Fibroblast of skin of left quadriceps (primary cell): ENCODE measurements at places on chromosomes 2 and 18.

DNA sequence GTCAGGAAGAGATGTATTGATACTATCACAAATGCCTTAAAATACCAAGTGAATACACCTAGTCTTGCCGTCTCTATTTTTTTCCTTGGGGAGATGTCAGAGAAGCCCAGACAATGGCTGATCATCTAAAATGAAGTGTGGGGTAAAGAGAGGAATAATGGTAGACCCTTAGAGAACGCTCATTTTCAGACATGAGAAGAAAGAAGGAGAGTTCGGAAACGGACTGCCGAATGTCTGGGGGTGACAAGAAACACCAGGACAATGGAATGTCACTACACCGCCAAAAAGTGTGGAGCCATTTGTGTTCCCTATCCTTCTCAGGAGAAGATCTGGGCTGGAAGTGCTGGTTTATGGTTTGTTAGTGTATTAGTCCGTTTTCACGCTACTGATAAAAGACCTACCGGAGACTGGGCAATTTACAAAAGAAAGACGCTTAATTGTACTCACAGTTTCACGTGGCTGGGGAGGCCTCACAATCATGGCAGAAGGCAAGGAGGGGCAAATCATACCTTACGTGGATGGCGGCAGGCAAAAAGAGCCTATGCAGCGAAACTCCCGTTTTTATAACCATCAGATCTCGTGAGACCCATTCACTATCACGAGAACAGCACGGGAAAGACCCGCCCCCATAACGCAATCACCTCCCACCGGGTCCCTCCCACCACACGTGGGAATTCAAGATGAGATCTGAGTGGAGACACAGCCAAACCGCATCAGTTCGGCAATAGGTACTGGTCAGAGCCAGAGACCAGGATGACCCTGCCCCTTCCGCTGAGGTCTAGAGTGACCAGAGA lies 743.7 kb downstream of the GALR1 start:
- DNase-seq, result no peak

DNA sequence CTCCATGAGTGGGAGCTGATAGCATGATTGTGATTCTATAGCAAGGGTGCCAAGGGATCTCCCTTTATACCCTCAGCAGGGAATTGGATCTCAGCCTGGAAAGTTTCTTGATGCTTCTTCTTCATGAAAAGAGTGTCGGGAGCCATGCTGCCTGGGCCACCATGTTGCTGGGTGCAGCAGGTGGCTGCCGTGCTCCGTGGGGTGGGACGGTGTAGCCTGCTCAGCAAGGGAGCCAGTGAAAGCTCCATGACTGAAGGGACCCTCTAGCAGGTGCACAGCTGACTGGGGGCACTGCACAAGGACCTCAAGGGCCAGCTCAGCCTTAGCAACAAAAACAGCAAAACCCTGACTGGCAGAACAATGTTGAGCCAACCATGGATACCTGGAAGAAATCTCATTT lies 368.9 kb upstream of the HS6ST1 start:
- DNase-seq, result no peak

DNA sequence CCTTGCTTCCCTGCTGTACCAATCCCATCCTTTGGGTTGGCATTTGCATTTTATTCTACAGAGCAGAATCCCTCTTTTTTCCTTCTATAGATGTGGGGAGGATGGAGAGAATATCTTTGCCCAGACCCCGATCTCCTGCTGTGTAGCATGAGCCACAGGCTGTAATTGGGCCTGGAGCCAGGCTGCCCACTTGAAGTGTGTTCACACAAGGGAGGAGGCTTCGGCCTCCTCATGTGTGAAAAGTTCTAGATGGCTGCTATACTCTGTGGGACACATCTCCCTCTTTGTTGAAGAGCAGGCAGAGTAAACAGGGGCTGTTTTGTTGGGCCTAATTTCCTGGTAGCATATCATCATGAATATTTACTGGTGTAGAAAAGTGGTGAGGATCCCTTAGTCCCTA lies 126.3 kb downstream of the XRCC5 start:
- DNase-seq, result no peak

DNA sequence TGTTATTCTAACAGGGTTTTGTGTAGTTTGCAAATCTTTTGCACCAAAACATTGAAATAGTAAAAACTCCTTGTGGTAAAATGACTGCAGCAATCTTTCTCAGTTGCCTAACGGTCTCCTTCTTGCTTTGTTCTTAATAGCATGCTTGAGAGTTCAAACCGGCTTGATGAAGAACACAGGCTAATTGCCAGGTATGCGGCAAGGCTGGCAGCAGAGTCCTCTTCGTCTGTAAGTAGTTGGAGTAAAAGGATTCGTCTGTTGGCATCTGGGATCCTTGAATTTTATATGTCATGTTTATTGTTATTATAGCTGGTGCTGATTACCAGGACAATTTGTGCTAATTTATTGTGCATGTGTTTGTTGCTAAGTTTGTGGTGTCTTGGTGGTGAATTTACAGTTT lies 138.1 kb downstream of the DTNA start:
- DNase-seq, result no peak

- no peak for DNase-seq
These were observed 655.5 kb upstream of the ID2 start for GRCh38 chr2:8026381-8026780.

DNA sequence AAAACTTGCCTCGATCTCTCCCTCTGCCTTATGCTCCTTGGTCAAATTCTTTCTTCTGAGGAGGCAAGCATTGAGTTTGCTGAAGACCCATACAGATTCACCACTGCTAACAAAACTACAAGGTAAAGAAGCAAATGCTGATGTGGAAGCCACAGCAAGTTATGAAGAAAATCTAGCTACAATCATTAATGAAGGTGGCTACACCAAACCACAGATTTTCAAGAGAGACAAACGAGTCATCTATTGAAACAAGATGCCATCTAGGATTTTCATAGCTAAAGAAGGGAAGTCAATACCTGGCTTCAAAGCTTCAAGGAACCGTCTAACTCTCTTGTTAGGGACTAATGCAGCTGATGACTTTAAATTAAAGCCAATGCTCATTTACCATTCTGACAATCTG lies 203.2 kb downstream of the METTL4 start:
- DNase-seq, result no peak

DNA sequence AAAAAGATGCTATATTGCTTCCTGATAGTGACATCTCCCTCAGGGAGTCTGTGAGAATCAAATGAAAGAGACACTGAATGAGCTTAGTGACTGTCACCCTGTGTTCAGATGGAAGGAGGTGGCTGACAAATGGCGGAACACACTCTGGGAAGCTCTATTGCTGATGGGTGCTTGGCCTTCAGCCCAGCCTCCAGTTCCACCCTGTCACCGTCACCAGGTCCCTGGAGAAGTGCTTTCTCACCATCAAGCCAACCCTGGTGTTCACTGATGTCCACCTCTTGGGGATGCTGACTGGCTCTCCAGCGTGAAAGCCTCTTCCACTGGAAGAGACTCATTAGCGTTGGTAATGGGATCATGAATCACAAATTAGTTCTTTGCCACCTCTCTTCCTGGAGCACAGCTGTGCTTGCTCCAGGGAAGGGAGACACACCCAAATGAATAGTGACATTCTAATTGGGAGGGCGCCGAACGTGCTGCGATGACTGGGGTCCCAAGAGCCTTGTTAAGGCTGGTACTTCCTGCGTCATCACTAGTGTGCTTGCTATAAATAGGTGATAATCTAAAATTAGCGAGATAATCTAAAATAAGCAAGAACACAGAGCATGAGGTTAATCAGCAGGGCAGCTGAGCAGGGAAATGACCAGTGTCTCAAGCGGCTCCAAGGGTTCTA lies 154.0 kb downstream of the CLIP4 start:
- DNase-seq, result no peak

DNA sequence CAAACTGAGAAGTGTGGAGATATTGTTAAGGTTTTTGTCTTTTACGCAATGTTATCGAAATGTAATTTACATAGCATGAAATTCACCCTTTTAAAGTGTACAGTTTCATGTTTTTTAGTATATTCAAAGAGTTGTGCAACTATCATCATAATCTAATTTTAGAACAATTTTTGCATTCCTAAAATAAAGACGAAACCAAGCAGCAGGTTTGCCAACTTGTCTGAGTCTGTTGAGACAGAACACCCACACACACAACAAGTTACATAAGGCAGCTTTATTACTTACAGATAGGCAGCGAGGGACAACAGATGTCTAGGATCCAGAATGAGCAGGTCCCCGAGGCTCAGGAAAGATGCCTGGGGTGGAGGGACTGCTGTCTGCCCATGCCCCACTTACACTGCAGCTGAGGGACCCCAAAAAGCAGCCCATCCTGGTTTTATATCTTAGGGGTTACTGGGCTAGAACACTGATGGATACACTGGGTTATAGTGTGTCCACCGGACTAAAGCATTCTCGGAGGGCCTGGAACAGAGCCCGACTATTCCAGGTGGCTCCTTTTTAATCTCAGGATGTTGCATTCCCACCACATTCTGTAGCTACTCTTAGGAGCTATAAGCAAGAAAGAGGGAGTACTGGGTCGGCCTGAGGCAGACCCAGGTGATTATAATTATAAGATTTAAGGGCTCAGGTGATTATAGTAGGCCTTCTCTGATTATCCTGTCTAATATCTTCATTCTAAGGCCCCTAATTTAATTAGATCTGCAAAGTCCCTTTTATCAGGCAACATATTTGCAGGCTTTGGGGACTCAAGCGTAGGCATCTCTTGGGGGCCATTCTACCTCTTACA lies 150.2 kb upstream of the DOK6 start:
- peak; percentile 49 for DNase-seq

- DNase-seq, result no peak
These were observed 259.4 kb upstream of the GULP1 start for GRCh38 chr2:188032306-188032705.

DNA sequence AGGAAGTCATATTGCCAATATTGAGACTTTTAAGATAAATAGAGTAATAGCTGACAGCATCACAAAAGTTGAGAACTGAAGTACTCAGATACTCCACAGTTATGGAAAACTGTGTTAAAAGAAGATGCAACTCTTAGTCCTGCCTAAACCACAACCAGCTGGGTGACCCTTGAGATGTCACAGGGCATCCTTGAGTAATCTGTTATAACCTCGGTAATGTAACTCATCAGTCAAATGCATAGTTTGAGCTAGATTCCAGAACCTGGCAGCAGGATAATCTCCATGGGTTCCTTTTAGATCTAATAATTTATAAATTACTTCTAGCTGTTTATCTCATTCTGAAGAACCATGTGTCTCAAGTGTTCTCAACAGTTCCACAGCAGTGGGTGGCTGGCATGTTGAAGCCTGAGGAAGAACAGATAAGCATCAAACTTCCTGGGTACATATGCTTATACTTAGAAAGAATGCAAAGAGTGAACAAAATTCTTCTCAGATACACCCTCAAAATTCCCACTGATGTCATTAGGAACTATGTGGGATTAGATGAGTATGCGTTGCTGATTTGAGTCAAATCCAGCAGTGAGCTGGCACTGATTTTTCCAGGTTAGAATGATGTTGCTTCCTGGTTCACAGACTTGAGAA lies 304.1 kb upstream of the ERBB4 start:
- peak; percentile 36 for DNase-seq

- DNase-seq, result no peak
These were observed 474.0 kb upstream of the MEIS1 start for GRCh38 chr2:65960953-65961352.

- DNase-seq, result no peak
These were observed 19.9 kb upstream of the RAB31 start for GRCh38 chr18:9688036-9688741.

DNA sequence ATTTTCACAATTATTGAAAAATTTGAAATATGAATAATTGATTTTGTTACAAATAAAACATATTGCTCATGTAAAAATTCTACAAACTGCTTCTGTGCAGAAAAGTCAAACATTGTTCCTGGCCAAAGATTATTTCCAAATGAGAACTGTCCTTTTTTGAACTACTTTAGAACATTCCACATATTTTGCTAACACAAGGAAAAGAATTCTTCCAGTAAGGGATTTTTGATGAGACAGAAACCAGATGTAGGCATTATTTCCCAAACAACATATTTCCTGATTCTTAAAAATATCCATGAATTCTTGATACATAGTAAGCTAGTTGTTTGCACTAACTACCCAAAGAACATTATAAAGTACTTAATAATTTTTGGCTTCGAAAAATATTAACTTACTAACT lies 715.2 kb downstream of the CCDC85A start:
- peak; percentile 11 for DNase-seq

DNA sequence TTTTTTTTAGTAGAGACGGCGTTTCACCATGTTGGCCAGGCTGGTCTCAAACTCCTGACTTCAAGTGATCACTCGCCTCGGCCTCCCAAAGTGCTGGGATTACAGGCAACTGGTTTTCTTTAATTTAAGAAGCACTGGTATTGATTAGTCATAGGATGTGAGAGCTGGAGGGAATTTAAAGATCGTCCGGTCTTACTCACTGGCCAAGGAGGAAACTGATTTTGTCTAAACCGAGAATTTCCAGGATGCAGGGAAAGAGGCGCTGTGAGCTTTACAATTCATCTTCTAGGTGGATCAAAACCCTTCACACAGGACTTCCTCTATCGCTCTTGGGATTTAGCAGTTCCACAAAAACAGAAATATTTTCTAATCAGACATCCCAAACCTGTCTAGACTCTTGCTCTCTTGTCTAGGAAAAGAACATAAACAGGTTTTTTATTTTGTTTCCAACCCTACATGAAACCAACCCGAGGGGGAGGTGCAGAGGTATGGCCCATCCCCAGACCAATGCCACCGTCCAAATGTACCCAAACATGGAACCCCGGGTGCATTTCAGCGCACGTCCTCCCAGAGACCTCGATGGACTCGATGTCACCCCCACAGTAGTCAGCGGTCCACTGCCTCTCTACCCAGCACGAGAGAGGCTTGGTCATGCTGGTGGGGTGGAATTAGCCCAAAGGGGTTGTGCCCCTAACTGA lies 12.5 kb upstream of the TUBB6 start:
- no peak for DNase-seq

GRCh38 chr2:229257985-229258384 lies 13.1 kb downstream of the PID1 start:
- DNase-seq, result no peak

DNA sequence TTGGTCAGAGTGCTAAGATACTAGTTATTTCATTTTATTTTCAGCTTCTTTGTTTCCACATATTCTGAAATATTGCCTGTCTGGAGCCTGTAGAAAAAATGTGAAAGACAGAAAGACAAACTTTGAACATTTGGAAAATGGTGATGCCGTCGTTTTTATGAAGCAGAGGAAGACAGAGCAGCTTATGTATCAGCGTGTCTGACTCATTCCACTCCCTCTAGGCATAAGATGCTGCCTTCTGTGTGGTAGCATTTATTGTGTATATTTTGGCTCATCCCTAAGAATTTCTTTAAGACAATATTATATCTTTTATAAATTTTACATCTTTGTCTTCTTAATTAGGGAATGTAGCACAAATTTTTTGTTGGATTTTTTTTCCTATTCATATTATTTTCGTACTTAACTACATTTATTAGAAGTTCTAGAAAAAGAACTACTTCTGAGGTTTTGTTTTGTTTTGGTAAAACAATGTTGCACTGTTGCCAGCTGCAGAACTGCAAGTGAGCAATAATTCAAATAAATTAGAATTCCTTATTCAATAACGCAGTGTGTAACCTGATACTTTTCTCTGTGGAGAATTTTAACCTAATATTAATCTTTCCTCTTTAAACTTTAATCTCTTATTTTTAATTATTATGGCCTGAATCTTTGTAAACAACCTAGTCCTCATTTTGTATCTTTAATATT lies 300.4 kb downstream of the ZNF407 start:
- DNase-seq, result no peak

GRCh38 chr2:28592481-28592880 lies 96.6 kb downstream of the PLB1 start:
- no peak for DNase-seq
